Activated CD4-positive, alpha-beta T cell treated with anti-CD3 and anti-CD28 coated beads, Interleukin-2, amount 10 ng/mL, durations not matched to agents 7 days and 5 days (primary cell): ENCODE measurements at places on chromosomes 6 and 20. TPM values are rescaled to one million over a fixed set of nuclear protein-coding genes. Genes with fewer than 3 reads are reported as not detected.
A peak's percentile ranks its signal among the peaks of the same experiment; 100 is the strongest.

DNA sequence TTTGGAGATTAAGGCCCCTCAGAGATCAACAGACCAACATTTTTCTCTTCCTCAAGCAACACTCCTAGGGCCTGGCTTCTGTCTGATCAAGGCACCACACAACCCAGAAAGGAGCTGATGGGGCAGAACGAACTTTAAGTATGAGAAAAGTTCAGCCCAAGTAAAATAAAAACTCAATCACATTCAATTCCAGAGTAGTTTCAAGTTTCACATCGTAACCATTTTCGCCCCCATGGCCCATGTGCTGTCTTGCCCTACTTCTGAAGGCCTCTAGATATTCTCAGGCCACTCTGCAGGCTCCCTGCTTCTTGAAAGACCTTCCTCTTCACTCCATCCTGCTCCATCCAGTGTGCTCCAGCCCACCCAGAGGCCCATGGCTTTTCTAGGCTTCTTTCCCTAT lies 4.2 kb downstream of the IL17A start:
- no peak for DNase-seq
- no peak overlapping the region for H3K27ac ChIP-seq
- peaks cover 17% of the 10 kb centered on the region for H3K27me3 ChIP-seq
- H3K4me3 ChIP-seq, result no peak overlapping the region

DNA sequence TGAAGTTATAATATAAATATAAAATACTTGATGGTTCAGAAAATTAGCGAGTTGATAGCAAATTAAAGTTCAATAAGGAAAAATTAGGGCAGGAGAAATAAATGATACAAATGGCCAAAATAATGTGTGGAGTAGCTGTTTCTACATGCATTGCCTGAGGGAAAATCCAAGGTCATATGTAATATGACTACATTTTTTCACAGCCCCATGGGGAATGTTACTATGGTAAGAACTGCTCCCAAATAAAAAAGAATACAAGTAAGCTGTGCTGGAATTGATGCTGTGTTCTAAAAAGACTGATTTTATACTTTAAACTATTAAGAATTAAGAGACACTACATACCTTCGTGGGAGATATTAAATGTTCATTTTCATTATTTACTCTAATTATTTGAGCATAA lies 34.1 kb downstream of the MEI4 start:
- H3K4me3 ChIP-seq, result no peak overlapping the region
- no peak for DNase-seq
- H3K27ac ChIP-seq, result no peak overlapping the region
- no peaks in the 10 kb centered on the region for H3K27me3 ChIP-seq
- no peaks in the 10 kb centered on the region for H3K4me1 ChIP-seq

DNA sequence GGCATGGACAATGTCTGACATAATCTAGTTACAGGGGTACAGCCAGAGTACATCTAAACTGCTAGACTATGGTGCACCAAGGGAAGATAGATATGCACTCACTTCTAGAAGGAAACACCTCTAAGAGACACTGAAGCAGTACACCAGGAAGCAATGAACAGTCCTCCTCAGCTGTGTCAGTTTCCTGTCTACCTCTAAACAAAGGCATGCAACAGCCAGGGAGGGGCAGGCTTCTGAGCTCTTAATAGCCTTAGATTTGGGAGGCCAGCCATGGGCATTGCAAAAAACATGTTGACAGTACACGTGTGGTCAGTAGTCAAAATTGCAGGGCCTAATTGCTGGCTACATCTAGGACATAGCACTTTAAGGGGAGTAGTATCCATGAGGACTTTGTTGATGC lies 21.4 kb downstream of the CRYBG1 start:
- peaks cover 9% of the 10 kb centered on the region for H3K4me1 ChIP-seq
- H3K27ac ChIP-seq, result no peak overlapping the region
- peaks cover 1% of the 10 kb centered on the region for H3K27me3 ChIP-seq
- DNase-seq, result peak; percentile 9

GRCh38 chr20:23128461-23129125 lies 42.5 kb upstream of the CD93 start:
- no peaks in the 10 kb centered on the region for H3K27me3 ChIP-seq
- peaks cover 5% of the 10 kb centered on the region for H3K4me1 ChIP-seq
- H3K36me3 ChIP-seq, result no peaks in the 10 kb centered on the region

GRCh38 chr20:49415005-49415667 lies 67.3 kb downstream of the KCNB1 start:
- no peaks in the 10 kb centered on the region for H3K36me3 ChIP-seq
- H3K4me3 ChIP-seq, result no peak overlapping the region

GRCh38 chr20:46157625-46158024 lies 39.5 kb downstream of the CD40 start:
- H3K36me3 ChIP-seq, result no peaks in the 10 kb centered on the region
- H3K27me3 ChIP-seq, result peaks cover 4% of the 10 kb centered on the region
- H3K4me1 ChIP-seq, result no peaks in the 10 kb centered on the region
- no peak overlapping the region for H3K4me3 ChIP-seq

DNA sequence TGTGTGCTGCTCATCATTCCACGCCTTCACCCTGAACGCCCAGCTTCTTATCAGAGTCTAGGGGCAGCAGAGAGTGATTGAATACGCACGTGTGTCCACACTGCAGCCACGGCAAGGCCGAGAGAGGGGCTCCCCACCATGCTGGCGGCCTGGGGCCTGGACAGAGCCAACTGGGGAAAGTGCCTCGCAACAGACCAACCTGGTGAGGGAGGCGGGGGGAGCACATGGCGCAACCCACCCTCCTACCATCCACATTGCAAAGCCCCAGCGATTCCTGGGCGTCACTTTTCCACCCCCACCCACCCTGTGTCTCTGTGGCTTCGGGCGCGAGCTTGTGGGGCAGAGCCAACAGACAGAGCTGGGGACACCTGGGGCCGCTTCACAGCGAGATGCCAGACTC lies 66.4 kb upstream of the DUSP22 start:
- H3K36me3 ChIP-seq, result peaks cover 8% of the 10 kb centered on the region
- no peak for DNase-seq
- peaks cover 80% of the 10 kb centered on the region for H3K4me1 ChIP-seq
- peak overlapping the region; percentile 97 for H3K27ac ChIP-seq

GRCh38 chr20:25699914-25700313 lies 3.3 kb upstream of the ZNF337 start:
- peaks cover 26% of the 10 kb centered on the region for H3K36me3 ChIP-seq
- H3K4me1 ChIP-seq, result peaks cover 21% of the 10 kb centered on the region
- H3K27ac ChIP-seq, result no peak overlapping the region
- no peak overlapping the region for H3K4me3 ChIP-seq
- DNase-seq, result no peak

- H3K27ac ChIP-seq, result no peak overlapping the region
- peaks cover 18% of the 10 kb centered on the region for H3K4me1 ChIP-seq
- H3K27me3 ChIP-seq, result no peaks in the 10 kb centered on the region
- peaks cover 6% of the 10 kb centered on the region for H3K36me3 ChIP-seq
Measured at GRCh38 chr6:157050537-157051265, 272.6 kb downstream of the TMEM242 start.

DNA sequence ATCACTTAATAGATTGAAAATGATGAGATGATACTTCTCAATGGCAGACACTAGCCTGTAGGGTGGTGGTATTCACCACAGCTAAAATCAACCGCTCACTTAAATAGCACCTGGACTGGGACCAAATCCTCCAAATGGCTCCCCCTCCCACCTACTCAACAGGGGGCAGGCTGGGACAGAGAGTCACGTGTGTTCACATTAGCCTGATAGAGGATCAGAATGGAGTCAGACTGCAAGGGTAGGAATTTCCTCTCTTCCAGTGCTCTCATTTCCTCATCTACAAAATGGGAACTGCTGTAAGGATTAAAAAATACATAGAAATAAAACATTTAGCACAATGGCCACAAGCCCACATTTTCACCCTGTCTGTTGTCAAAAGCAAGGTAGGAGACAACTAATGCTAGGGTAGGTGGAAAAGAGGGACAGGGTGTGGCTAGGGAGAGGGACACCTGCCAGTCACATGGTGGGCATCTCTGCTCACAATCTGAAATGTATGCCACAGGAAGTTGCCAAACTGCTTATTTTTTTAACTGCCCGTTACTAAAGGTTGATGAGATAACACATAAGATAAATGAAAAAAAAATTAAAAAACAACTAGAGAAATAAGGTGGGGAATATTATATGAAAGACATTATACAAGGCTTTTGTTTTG lies 55.3 kb downstream of the BACH2 start:
- H3K27me3 ChIP-seq, result no peaks in the 10 kb centered on the region
- peak overlapping the region; percentile 70 for H3K27ac ChIP-seq
- H3K36me3 ChIP-seq, result peaks cover 51% of the 10 kb centered on the region
- DNase-seq, result no peak
- peaks cover 64% of the 10 kb centered on the region for H3K4me1 ChIP-seq

- peaks cover 2% of the 10 kb centered on the region for H3K36me3 ChIP-seq
- peaks cover 2% of the 10 kb centered on the region for H3K4me1 ChIP-seq
- no peak overlapping the region for H3K27ac ChIP-seq
- no peak for DNase-seq
- no peak overlapping the region for H3K4me3 ChIP-seq
Measured at GRCh38 chr20:11906626-11907480, 10.8 kb upstream of the BTBD3 start.

DNA sequence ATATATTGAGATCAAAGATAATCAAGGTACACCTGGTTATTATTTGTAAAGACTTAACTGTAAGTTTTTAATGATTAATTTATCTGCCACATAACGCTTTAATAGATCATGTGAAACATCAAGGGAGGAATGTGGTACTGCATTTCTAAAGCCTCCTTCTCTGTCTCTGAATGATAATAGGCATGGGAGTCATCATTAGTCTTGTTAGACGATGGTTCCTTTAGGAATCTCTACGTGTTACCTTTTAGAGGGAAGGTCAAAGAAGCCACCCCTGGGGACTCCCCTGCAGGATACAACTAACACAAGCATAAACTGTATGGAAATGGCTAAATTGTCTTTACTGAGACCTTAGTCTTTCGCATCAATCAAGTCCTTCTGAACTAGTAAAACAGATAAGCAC lies 173.6 kb upstream of the MCHR2 start:
- H3K4me3 ChIP-seq, result no peak overlapping the region
- no peaks in the 10 kb centered on the region for H3K36me3 ChIP-seq
- no peaks in the 10 kb centered on the region for H3K27me3 ChIP-seq

GRCh38 chr20:47705497-47705856 lies 79.8 kb downstream of the SULF2 start:
- no peaks in the 10 kb centered on the region for H3K36me3 ChIP-seq
- H3K27ac ChIP-seq, result no peak overlapping the region
- no peak overlapping the region for H3K4me3 ChIP-seq

DNA sequence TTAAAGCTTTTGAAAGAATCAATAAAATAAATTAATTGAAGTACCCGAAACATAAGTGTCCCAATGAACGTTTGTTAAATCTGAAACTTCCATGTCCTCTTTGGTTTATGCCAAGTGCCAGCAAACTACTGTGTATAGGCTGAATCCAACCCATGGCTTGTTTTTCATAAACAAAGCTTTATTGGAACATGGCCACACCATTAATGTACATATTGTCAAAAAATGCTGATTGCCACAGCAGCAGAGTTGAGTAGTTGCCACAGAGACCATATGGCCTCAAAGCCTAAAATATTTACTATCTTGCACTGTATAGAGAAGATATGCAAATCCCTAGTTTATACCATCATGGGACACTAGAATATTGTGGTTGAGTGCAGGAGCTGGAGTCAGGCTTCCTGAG lies 406.1 kb downstream of the MAFB start:
- no peaks in the 10 kb centered on the region for H3K36me3 ChIP-seq
- H3K27me3 ChIP-seq, result no peaks in the 10 kb centered on the region
- H3K27ac ChIP-seq, result no peak overlapping the region
- H3K4me1 ChIP-seq, result no peaks in the 10 kb centered on the region
- H3K4me3 ChIP-seq, result no peak overlapping the region

- no peak overlapping the region for H3K27ac ChIP-seq
- H3K36me3 ChIP-seq, result peaks cover 4% of the 10 kb centered on the region
Measured at GRCh38 chr20:50735813-50736212, 4.4 kb downstream of the PARD6B start.

- no peak overlapping the region for H3K27ac ChIP-seq
- H3K27me3 ChIP-seq, result peaks cover 10% of the 10 kb centered on the region
- no peak for DNase-seq
- H3K36me3 ChIP-seq, result no peaks in the 10 kb centered on the region
- H3K4me3 ChIP-seq, result no peak overlapping the region
Measured at GRCh38 chr6:132587424-132587823, 2.1 kb downstream of the TAAR5 start.

DNA sequence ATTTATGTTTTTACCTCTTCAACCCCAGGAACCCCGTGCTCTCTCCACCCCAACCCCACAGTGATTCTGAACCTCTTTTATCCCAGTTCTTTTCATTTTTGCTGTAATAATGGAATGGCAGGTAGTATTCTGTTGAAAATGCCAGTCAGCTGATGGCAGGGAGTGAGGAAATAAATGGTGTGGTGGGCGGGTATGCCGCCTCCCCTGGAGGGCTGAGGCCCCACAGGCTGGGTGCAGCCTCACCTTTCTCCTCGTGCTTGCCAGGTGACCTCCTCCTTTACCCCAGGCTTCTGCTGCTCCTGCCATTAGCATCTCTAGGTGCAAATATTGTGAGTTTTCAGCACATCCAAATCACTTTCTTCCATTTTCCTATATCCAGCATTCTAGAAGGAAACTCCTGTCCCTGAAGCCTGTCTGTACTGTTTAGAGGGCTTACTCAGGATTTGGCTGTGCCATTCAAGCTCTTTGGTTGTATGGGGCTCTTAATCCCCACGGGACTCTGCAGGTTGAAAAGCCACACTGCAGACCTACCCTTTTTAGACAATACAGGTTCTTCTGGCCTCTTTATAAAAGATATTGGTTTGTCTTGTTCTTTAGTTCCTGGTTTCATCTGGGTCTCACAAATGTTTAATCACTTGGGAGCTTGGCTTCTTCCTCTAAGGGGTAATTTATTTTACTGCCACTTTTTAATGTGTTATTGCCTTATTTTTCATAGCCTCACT lies 201.8 kb downstream of the JARID2 start:
- H3K27ac ChIP-seq, result no peak overlapping the region
- H3K4me3 ChIP-seq, result no peak overlapping the region
- peaks cover 18% of the 10 kb centered on the region for H3K36me3 ChIP-seq

DNA sequence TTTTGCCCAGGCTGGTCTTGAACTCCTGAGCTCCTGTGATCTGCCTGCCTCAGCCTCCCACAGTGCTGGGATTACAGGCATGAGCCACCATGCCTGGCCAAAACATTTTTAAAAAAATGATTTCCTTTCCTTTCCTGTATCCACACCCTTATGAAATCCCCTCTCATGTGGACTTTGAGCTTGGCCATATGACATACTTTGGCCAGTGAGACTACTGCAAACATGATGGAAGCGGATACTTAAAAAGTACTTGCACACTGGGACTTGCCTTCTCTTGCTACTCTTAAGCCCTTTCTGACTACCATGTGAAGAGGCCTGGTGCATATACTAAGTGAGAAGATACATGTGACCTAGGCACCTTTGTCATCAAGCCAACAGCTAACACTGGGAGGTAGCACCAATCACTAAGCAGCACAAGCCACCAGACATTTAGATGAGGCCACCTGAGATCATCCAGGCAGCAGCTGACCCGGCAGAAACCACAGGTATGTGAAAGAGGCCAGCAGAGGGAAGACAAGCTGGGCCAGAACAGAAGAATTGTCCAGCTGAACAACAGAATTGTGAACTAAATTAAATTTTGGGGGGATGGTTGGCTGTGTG lies 78.5 kb upstream of the HDAC2 start:
- H3K27ac ChIP-seq, result no peak overlapping the region
- peaks cover 2% of the 10 kb centered on the region for H3K27me3 ChIP-seq
- no peaks in the 10 kb centered on the region for H3K4me1 ChIP-seq
- H3K36me3 ChIP-seq, result no peaks in the 10 kb centered on the region

Gene PRKN
- 0.94 TPM for total RNA-seq

Gene TRIM40
- total RNA-seq, result not detected

Gene MUC22
- total RNA-seq, result not detected

Gene PLEKHG1
- 3.6 TPM for total RNA-seq

Gene PTCRA
- not detected for total RNA-seq

Gene TCP1
- total RNA-seq, result 209 TPM
